Uterus (tissue), 4 donors: ENCODE measurements at places on chromosomes 5 and 9. TPM values are rescaled to one million over a fixed set of nuclear protein-coding genes. Genes with fewer than 3 reads are reported as not detected.

DNA sequence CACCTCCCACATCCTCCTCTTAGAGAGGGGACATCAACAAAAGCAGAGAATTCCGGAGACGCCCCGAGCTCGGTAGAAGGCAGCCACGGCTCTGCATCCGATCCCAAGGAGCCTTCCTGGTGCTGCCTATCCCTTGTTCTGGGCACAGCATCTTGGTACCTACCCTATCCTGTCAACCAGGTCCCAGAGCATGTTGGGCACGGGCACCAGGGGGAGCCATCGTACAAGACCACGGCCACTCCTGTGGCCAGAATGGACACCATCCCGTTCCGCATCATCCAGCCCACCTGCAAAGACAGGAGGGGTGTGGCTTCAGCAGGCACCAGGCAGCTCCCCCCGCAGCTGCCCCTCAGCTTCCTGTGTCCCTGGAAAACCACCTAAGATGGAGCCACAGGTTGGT lies 62.7 kb upstream of the ZNF354A start:
- no peak for DNase-seq
- no peak overlapping the region for H3K27ac ChIP-seq
- H3K4me1 ChIP-seq: no peaks in the 10 kb centered on the region
- no peaks in the 10 kb centered on the region for H3K27me3 ChIP-seq
- H3K36me3 ChIP-seq: no peaks in the 10 kb centered on the region

- H3K27ac ChIP-seq: peak overlapping the region; percentile 30
- DNase-seq: no peak
- peaks cover 14% of the 10 kb centered on the region for H3K4me1 ChIP-seq
These were observed 2.5 kb downstream of the KIAA1958 start for GRCh38 chr9:112489039-112489546.

Gene CYSRT1
- total RNA-seq: not detected

DNA sequence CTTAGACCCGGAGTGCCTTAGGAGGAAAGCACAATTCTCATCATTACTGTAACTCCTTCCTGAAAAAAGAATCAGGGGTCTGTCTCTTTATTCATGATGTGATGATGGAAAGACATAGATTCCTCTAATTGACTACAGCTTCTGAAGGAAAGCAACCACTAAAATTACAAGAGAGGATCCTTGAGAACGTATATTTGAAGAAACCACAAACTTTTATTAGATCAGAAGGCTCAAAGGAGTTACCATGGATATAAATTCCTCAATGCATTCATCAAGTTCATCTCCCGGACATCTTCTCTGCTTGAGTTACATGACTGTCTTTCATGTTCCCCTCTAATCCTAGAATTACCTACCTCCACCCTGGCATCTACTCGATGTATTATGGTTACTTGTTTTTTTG lies 104.1 kb upstream of the PAPPA start:
- no peaks in the 10 kb centered on the region for H3K4me1 ChIP-seq
- no peak for DNase-seq
- no peaks in the 10 kb centered on the region for H3K36me3 ChIP-seq
- no peak overlapping the region for H3K4me3 ChIP-seq
- no peak overlapping the region for H3K27ac ChIP-seq

Gene KIAA0825
- 1.5 TPM for total RNA-seq

DNA sequence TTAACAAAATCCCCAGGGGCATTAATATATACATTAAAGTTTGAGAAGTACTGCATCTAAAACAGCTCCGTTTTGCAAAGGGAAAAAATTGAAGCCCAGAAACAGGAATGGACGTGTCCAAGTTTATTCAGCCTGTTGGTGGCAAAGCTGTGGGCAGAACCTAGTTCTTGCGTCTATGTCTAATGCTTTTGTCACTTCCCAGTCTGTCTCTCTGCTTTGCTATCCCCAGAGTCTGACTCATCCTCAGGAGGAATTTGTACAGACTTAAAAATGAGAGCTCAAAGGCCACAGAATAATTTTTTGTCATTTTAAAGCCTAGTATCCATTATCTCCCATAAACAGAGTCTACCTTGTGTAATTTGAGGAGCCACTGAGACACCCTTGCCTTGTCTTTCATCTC lies 330.9 kb upstream of the GRIA1 start:
- DNase-seq: no peak
- H3K36me3 ChIP-seq: no peaks in the 10 kb centered on the region
- H3K4me1 ChIP-seq: no peaks in the 10 kb centered on the region
- no peak overlapping the region for H3K4me3 ChIP-seq
- H3K27me3 ChIP-seq: no peaks in the 10 kb centered on the region
- H3K27ac ChIP-seq: no peak overlapping the region

Gene OR1J2
- total RNA-seq: not detected

Gene CARD9
- under 0.01 TPM for total RNA-seq

Gene GABRA1
- total RNA-seq: 1.7 TPM

Gene BTNL9
- 36.9 TPM for total RNA-seq

DNA sequence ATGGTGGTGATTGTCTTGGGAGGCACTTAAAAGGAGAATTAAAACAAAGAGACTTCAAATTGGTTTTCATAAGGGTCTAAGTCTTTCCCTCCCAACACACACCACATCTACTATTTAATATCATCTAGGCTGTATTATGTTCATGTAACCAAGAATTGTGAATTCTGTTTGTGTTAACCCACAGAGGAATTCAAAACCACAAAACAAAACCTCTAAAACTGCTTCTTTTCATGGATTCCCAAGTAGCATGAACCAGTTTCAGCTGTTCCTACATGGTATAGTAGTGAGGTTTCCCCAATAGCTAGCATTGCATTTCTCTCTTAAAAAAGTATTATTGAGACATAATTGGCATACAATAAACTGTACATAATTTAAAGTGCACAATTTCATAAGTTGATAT lies 283.8 kb downstream of the CD180 start:
- H3K4me3 ChIP-seq: no peak overlapping the region
- H3K36me3 ChIP-seq: no peaks in the 10 kb centered on the region
- no peaks in the 10 kb centered on the region for H3K27me3 ChIP-seq
- no peak for DNase-seq
